ENCODE measurements at places on chromosomes 1 and 21.

- DNase-seq = no peak
Observed at GRCh38 chr1:113946678-113947387, 17.7 kb downstream of the HIPK1 start.

GRCh38 chr1:175773571-175773970, 30.2 kb upstream of the TNR start:
- no peak for DNase-seq

DNA sequence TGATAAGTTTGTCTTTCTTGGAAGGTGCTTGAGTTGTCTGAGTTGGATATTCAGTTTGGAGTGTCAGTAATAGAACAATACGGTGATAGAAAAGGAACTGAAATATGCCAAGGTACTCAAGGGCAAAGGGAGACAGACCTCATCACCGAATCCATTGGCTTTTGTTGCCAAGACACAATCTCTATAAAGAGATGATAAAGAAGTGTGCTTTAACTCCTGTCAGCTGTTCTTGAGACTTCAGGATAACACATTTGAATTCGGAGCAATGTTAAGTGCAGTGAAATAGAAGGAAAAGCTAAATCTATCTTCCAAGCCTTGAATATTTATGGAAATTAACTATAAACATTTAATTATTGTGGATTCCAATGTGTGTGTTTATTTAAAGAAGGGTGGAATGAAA, 194.7 kb downstream of the DISC1 start:
- no peak for DNase-seq

- DNase-seq = no peak
Observed at GRCh38 chr1:202221911-202222909, 28.6 kb downstream of the LGR6 start.

DNA sequence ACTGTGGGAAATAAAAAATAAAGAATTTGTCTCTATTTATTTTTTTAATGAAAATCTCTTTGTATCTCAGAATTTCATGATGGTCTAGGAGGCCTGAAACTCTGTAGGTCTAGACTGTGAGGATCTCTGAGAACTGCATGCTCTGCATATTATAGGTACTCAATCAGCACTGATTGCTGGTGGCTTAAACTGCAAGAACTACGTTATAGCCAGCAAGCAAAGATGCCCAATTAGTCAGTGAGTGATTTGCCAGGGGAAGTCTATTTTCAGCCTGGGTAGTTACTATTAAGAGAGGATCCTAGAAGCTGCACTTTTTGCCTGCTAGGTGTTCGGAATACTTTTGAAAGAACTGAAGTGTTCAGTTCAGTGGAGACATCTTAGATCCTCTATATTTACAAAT, 87.4 kb downstream of the GPR52 start:
- DNase-seq = no peak

DNA sequence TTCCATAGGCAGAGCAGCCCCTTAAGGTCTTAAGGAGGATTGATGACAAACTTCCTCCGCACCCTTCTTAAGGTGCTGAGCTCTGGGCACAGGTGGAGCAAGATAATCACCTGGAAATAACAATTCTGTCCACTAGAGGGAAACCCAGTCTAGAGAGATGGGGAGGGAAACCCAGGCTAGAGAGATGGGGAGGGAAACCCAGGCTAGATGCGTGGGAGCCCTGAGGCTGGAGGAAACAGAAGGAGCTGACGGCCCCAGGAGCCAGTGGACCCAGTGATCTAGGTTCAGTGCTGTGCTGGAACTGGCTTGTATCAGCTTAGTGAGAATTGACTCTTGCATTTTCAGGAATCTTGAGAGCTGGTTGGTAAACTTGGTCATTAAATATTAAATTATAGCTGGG, 17.8 kb upstream of the MYCL start:
- DNase-seq = peak; percentile 9

GRCh38 chr1:246394121-246394520, 113.0 kb downstream of the SMYD3 start:
- no peak for DNase-seq

- DNase-seq = no peak
Observed at GRCh38 chr1:208243967-208244916, at the start of gene PLXNA2. Gene PLXNA2, minus strand, starts transcription at chr1:208244384. Its CDS starts 26,462 bp downstream, at chr1:208217922.

DNA sequence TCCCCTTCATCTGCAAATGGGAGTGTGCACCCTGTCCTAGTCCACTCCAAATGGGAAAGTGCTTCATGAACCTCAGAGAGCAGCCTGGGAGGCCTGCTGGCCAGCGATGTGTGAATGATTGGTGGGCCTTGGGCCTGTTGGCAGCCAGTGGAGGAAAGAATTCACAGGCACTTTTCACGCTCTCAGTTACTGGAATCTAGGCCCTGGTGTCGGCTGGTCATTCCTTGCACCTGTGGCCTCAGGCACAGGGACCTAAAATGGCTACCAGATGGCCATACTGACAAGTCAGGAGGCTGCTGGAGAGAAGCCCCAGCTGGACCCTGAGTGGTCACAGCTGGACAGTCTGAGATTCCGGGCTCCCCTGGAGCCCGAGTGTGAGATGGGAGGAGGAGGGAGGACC, 18.4 kb upstream of the EDN2 start:
- no peak for DNase-seq

- no peak for DNase-seq
Observed at GRCh38 chr1:193729429-193729828, 543.0 kb upstream of the B3GALT2 start.

- no peak for DNase-seq
Observed at GRCh38 chr1:230072296-230072695, 5.3 kb downstream of the GALNT2 start.

DNA sequence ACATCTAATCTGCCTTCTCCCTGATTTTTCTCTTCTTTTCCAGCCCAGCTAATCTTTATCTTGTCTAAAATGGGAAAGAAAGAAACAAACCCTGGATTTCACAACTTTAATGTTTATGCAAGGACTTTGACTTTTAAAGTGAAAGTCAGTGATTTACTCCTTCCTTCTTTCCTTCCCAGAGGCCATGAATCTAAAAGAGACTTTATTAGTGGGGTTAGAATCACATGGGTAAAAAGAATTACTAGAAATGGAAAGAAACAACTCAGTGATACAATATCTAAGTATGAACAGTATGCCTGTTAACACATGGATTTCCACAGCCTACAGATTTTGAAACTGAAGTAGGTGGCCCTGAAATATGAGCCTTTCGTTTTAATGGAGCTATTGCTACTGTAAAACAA, 59.8 kb upstream of the KCNK2 start:
- no peak for DNase-seq

DNA sequence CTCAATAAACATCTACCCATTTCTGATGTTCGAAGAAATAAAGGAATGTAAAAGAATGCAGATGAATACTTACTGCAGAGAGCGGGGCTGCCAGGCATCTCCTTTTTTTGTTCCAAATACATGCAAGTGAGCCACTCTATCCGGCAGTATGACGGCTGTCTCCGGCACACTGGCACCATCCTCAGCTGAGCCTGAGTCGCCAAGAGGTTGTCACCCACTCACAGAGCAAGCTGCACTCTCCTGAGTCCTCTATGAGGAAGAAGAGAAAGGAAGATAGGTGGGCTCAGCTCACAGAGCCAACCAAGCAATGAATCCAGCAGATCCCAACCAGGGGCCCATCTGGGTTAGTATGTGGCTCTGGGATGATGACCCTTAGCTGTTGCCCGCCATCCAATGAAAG, 65.3 kb downstream of the CD46 start:
- DNase-seq = no peak

DNA sequence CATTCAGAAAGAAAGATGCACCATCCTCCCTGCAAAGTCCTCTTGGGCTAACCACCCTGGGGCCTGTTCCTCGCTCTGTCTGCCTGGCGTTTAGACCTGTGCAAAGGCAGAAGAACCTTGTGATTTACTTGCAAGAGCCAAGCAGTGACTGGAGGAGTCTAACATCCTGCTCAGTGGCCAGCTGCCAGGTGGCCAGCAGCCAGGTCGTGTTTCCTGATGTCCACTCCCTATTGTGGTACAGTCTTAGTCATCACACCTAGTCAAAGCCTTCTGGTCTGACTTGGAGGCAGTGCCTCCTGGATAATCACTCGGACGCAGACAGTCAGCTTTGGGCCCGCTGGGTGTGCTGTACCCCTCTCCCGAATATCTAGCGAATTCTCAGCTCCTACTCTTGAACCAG, 118.1 kb downstream of the PGBD5 start:
- DNase-seq = no peak

GRCh38 chr1:211699059-211699458, 23.6 kb upstream of the NEK2 start:
- no peak for DNase-seq

DNA sequence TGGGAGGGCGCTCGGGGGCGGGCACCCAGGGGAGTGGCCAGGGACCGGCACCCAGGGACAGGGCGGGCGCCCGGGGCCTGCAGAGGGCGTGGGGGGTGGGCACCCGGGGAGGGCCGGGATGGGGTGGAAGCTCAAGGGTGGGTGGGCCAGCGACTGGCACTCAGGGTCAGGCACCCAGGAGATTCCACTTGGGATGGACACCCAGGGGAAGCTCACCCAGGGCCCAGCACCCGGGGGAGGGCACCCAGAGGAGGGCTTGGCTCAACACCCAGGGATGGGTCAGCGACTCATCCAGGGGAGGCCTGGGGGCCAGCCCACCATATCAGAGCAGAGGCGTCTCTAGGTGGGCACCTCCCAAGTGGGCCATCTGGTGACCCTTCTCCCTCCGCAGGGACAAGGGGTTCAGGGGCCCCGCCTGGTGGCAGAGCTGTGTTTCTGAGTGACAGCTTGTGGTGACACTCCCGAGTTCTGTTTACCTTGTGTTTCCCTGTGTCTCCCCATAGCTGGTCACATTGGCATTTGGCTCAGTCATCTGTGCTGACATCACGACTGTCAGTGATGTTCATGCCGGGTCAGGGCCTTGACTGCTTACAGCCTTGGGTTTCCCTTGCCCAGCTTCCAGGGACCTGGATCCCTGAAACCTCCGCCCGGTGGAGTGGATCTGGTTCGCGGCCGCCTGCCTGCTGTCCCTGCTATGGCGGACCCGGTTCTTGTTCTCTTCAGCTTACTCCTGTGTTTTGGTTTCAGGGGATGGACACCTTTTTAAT, 749 bp downstream of the IBA57 start:
- DNase-seq = peak; percentile 24

DNA sequence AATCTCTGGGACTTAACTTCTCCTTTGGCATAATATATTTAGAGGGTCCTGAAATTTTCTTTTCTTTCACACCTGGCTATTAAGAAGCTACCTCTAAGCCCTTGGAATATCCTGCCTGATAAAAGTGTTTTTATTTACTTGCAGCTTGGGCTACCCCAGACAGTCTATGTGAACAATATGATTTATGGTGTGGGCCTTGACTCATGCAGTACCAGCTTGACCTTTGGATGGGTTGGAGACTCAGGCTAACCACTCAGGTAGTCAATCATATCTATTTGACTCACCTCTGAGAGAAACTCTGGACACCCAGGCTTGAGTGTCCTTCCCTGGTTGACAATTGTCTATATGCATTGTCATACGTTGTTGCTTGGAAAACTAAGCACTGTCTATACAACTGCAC, 13.4 kb upstream of the PGBD2 start:
- DNase-seq = no peak

DNA sequence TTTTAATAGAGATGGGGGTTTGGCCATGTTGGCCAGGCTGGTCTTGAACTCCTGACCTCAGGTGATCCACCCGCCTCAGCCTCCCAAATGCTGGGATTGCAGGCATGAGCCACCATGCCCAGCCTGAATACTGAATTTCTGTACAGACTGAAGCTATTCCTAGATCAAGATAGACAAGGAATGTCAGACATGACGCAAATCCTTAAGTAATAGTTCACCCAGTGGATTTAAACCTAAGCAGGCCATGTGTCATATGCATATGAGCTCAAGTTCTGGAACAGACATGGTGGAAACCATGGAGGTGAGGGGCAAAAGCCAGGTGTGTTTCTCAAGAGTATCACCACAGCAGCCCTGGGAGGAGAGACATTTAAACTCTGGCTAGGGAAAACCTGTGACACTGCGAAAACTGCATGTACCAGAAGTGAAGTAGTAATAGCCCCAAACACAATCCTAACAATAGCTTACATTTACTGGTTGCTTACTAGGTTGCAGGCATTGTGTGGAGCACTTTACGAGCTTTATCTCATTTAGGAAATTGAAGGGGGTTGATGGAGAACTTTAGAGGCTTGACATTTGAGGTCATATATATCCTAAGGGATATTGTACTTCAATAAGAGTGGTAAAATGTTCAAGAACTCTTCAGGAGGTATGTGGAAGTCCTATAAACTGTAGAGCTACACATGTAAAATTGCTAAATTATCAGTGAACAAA, 31.7 kb upstream of the MAN1A2 start:
- no peak for DNase-seq

DNA sequence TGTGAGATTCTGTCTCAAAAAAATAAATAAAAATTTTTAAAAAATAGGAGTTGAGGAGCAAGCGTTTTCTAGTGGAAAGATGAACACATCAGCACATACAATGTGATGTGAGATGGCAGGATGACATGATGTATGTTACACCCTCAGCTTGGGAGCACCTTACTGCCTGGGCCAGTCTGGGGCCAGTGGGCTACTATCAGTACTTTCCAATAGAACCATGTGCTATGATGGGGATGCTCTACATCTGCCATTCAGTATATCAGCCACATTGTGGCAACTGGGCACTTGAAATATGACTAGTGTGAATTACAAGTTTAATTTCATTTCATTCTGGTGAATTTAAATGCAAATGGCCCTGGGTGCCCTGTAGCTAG, 156.0 kb downstream of the PGBD5 start:
- no peak for DNase-seq

- no peak for DNase-seq
Observed at GRCh38 chr1:59434336-59434735, 137.4 kb downstream of the FGGY start.

DNA sequence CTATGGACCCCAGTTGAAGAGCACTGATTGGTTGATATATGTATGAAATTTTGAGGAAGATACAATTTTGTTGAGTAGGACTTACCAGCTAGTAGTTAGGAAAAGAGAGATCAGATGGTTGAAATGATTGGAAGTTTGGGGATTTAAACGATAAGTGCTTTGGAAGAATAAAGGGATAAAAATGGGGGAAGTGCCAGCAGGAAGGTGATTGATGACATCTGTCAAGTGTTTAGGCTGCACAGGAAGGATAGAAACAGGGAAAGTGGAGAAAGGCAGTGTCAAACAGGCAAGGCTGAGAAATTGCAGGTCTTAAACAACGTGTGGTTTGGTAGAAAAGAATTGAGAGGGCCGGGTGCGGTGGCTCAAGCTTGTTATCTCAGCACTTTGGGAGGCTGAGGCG, 22.3 kb downstream of the PDC start:
- DNase-seq = no peak

GRCh38 chr1:87218618-87219017, 110.1 kb upstream of the LMO4 start:
- no peak for DNase-seq

GRCh38 chr1:115295904-115296696, 41.9 kb downstream of the NGF start:
- no peak for DNase-seq
